HFFc6 (cell line): ENCODE measurements at places on chromosomes 3 and 15. TPM values are rescaled to one million over a fixed set of nuclear protein-coding genes. Genes with fewer than 3 reads are reported as not detected.
A peak's percentile ranks its signal among the peaks of the same experiment; 100 is the strongest.

- no peak for DNase-seq
- peaks cover 6% of the 10 kb centered on the region; the same call in 1 of the 2 replicates for H3K36me3 ChIP-seq
- no peak overlapping the region for H3K27ac ChIP-seq
- no peaks in the 10 kb centered on the region for H3K4me1 ChIP-seq
- H3K27me3 ChIP-seq = peaks cover 1% of the 10 kb centered on the region; the same call in 1 of the 2 replicates
Measured at GRCh38 chr3:111032677-111033076, 38.9 kb upstream of the NECTIN3 start.

GRCh38 chr15:36964626-36965025, 135.7 kb downstream of the MEIS2 start:
- H3K4me1 ChIP-seq = peaks cover 18% of the 10 kb centered on the region
- no peak overlapping the region for H3K4me3 ChIP-seq
- DNase-seq = no peak
- no peaks in the 10 kb centered on the region for H3K27me3 ChIP-seq
- H3K36me3 ChIP-seq = 0 out of 2 replicates have a peak, but pooled peaks cover 3% of the 10 kb centered on the region

GRCh38 chr3:138257986-138258385, 70.9 kb downstream of the ARMC8 start:
- no peak overlapping the region for H3K4me3 ChIP-seq
- H3K36me3 ChIP-seq = peaks cover 11% of the 10 kb centered on the region
- peaks cover 17% of the 10 kb centered on the region for H3K4me1 ChIP-seq
- no peak overlapping the region for H3K27ac ChIP-seq
- H3K27me3 ChIP-seq = no peaks in the 10 kb centered on the region; the same call in 1 of the 2 replicates

GRCh38 chr3:182436547-182436946, 356.8 kb upstream of the ATP11B start:
- H3K36me3 ChIP-seq = no peaks in the 10 kb centered on the region
- no peak overlapping the region for H3K27ac ChIP-seq
- no peaks in the 10 kb centered on the region; the same call in 1 of the 2 replicates for H3K27me3 ChIP-seq
- no peak for DNase-seq
- no peaks in the 10 kb centered on the region for H3K4me1 ChIP-seq
- no peak overlapping the region for H3K4me3 ChIP-seq

DNA sequence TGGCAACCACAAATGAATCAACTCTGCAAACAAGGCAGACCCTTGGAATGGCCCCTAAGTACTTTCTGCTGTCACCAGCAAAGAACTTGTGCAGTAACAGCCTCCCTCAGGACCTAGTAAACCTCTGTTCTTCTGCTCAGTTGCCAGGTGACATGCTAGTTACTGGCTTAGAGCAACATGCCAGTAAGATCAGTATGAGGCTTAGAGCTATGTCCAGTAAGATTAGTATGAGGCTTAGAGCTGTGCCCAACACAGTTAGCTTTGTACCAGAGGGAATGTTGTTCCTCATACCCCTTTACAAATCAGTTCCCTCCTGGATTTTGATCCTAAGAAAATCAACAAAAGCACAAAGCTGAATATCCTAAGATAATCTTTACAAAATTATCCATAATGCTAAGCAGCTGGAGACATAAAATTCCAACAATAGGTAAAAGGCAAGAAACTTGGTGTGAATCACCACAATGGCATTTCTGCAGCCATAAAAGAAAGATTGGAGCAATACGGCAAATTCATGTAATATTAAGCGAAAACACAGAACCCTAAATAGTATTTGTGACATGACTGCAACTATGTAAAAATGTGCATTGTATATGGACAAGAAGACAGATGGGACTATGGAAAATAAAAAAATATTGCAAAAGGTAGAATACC, 107.3 kb upstream of the LPP start:
- DNase-seq = peak; percentile 11
- H3K4me1 ChIP-seq = peaks cover 42% of the 10 kb centered on the region
- H3K27me3 ChIP-seq = no peaks in the 10 kb centered on the region; the same call in 1 of the 2 replicates
- no peak overlapping the region for H3K27ac ChIP-seq

- H3K36me3 ChIP-seq = no peaks in the 10 kb centered on the region
- no peak overlapping the region for H3K27ac ChIP-seq
- no peaks in the 10 kb centered on the region; the same call in 1 of the 2 replicates for H3K27me3 ChIP-seq
- no peak overlapping the region for H3K4me3 ChIP-seq
- DNase-seq = no peak
- peaks cover 17% of the 10 kb centered on the region for H3K4me1 ChIP-seq
Measured at GRCh38 chr3:31241533-31241932, 291.2 kb upstream of the STT3B start.

GRCh38 chr15:96336108-96336595, 5.7 kb downstream of the NR2F2 start:
- peak overlapping the region; percentile 94 for H3K4me3 ChIP-seq
- H3K27me3 ChIP-seq = peaks cover 31% of the 10 kb centered on the region
- peaks cover 96% of the 10 kb centered on the region for H3K36me3 ChIP-seq
- DNase-seq = no peak

DNA sequence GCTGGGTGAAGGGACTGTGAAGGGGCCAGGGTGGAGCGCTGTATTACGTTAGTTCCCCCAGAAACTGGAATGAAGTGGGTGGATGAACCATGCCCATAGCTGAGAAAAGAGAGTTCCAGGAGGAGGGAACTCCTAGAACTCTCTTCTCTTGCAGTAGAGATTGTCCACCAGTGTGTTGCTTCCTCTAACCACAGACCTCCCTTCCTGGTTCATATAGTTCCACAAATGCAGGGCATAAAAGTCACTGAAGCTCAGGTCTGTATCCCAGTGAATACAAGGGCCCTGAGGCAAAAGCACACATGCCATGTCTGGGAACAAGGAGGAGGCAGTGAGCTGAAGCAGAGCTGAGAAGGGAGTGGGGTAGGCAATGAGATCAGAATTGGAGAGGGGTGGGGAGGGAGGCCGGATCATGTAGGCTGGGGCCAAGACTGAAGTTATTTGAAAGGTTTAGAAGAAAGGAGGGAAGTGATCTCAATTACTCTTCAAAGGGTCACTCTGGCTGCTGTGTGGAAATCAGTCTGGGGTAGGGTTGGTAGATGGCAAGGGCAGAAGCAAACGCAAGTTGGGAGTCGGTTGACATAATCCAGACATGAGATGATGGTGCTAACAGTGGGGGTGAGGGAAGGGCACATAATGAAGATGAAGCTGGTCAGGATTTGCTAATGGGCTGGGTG, 6.5 kb downstream of the A4GNT start:
- H3K27me3 ChIP-seq = peaks cover 1% of the 10 kb centered on the region; the same call in 1 of the 2 replicates
- no peaks in the 10 kb centered on the region; the same call in 1 of the 2 replicates for H3K36me3 ChIP-seq
- H3K27ac ChIP-seq = peak overlapping the region; percentile 38
- H3K4me1 ChIP-seq = peaks cover 26% of the 10 kb centered on the region
- H3K4me3 ChIP-seq = peak overlapping the region; percentile 2

GRCh38 chr3:73137736-73138403, 76.4 kb downstream of the EBLN2 start:
- H3K36me3 ChIP-seq = no peaks in the 10 kb centered on the region
- H3K4me1 ChIP-seq = no peaks in the 10 kb centered on the region
- H3K27ac ChIP-seq = no peak overlapping the region
- peaks cover 12% of the 10 kb centered on the region for H3K27me3 ChIP-seq
- no peak overlapping the region for H3K4me3 ChIP-seq

GRCh38 chr3:24198728-24199127, 253.6 kb downstream of the NR1D2 start:
- no peaks in the 10 kb centered on the region for H3K36me3 ChIP-seq
- H3K4me3 ChIP-seq = no peak overlapping the region
- no peak for DNase-seq
- no peak overlapping the region for H3K27ac ChIP-seq

DNA sequence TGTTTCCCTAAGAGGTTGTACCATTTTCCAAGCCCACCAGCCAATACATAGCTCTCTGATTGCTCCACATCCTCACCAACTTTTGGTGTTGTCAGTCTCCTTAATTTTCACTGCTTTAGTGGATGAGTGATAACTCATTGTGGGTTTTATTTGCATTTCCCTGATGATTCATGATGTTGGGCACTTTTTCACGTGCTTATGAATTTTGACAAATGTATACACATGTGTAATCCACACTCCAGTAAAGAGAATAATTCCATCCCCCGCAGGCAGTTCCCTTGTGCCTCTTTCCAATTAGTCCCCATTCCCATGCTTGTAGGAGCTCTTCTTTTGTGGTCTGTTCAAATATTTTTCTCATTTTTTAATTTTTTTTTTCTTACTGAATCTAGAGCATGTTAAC, 52.4 kb downstream of the ANP32A start:
- H3K27me3 ChIP-seq = peaks cover 9% of the 10 kb centered on the region
- H3K4me3 ChIP-seq = no peak overlapping the region
- peak; percentile 55 for DNase-seq
- no peaks in the 10 kb centered on the region for H3K36me3 ChIP-seq
- peaks cover 11% of the 10 kb centered on the region for H3K4me1 ChIP-seq
- H3K27ac ChIP-seq = no peak overlapping the region

DNA sequence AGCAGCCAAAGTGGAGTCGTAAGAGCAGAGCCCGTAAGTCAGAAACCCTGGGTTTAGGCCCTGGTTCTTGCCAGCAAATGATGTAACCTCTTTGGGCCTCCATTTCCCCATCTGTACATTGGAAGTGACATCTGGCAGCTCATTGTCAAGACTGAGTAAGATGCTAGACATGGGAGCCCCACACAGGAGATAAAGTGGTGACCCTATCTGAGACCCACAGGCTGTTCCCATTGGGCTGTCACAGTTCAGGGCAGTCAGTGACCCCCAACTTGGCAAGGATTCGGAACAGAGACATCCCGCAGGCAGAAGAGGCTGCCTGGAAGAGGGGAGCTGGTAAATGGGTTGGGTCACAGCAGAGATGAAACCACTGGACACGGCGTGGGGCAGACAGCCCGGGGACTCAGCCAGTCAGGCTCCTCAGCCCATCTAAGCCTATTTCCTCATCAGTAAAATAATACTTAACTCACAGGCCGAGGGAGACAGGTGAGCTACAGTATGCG, 1.8 kb downstream of the CLN6 start:
- H3K36me3 ChIP-seq = peaks cover 14% of the 10 kb centered on the region; the same call in 1 of the 2 replicates
- DNase-seq = no peak
- H3K27ac ChIP-seq = peak overlapping the region; percentile 40
- H3K4me1 ChIP-seq = peaks cover 41% of the 10 kb centered on the region

DNA sequence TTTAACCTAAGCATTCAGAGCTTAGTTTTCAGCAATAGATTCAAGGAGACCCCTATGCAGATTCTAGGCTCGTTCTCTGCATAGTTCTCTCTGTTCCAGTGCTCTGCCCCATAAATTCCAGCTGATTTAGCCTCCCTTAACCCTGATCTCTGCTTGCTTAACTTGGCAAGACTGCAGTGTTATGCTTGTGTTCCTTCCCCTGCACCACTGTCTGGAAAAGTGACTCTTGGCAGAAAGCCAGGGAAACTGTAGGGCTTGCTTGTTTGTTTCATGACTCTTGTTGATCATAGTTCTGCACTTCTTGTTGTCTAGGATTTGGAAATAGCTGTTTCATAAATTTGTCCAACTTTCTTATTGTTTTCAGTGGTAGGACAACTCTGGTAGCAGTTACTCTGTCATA, 40.1 kb downstream of the ANAPC13 start:
- H3K27me3 ChIP-seq = no peaks in the 10 kb centered on the region
- peak overlapping the region; percentile 54 for H3K27ac ChIP-seq
- peak overlapping the region; percentile 4; the same call in 1 of the 2 replicates for H3K4me3 ChIP-seq
- H3K36me3 ChIP-seq = peaks cover 14% of the 10 kb centered on the region; the same call in 1 of the 2 replicates
- DNase-seq = peak; percentile 46
- peaks cover 73% of the 10 kb centered on the region for H3K4me1 ChIP-seq

DNA sequence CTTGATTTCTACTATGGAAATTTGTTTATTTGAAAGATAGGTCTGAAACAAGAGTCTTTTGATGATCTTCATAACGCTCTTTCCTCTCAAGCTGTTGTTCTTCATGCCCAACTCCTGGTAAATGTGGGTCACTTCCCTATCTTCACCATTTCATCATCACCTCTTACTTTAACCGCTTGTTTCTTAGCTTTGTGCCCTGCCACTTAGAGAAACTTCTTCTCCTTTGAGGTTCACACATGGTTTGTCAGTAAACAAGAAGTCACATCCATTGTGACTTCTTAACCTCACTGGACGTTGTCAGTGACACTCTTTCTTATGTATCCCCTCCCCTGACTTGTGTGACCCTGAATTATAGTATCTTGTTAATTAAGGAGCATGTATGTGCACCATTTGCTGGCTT, 16.9 kb upstream of the P2RY13 start:
- H3K27me3 ChIP-seq = peaks cover 3% of the 10 kb centered on the region
- no peaks in the 10 kb centered on the region for H3K36me3 ChIP-seq
- DNase-seq = no peak
- H3K4me3 ChIP-seq = peak overlapping the region; percentile 79
- H3K4me1 ChIP-seq = peaks cover 11% of the 10 kb centered on the region

DNA sequence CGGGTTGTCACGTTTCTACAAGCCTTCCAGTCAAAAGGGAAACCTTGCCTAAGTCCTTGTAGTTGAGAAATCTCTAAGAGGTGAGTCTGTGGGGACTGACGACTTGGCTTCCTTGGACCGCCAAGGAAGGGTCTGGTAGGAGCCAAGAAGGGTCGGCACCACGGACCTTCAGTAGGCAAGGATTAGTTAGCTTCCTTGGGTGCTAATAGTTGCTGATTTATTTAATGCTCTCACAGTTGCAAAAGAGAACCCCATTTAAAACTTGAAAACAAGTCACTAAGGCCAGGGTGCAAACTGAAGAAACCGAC, 361 bp upstream of the LCMT2 start:
- peaks cover 15% of the 10 kb centered on the region; the same call in 1 of the 2 replicates for H3K36me3 ChIP-seq
- H3K4me3 ChIP-seq = peak overlapping the region; percentile 94

DNA sequence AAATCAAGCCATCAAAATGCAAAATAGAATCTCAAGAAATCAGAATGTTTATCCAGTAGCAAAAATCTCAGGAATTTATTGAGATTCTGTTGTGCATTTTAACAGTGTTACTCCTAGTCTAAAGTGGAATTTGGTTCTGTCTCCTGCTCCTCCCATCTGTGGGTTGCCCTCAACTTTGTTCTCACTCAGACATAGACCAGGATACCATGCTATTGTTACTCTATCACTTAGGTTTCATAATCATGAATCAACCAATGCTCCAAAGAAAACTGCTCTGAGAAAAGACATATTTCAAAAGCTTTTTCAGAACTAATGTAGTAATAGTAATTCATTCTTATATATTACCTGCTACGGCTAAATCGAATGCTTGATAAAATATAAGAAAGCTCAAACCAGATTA, 274.7 kb downstream of the RBMS3 start:
- no peak overlapping the region for H3K27ac ChIP-seq
- DNase-seq = peak; percentile 8
- no peak overlapping the region for H3K4me3 ChIP-seq
- H3K27me3 ChIP-seq = no peaks in the 10 kb centered on the region
- H3K36me3 ChIP-seq = peaks cover 6% of the 10 kb centered on the region; the same call in 1 of the 2 replicates

DNA sequence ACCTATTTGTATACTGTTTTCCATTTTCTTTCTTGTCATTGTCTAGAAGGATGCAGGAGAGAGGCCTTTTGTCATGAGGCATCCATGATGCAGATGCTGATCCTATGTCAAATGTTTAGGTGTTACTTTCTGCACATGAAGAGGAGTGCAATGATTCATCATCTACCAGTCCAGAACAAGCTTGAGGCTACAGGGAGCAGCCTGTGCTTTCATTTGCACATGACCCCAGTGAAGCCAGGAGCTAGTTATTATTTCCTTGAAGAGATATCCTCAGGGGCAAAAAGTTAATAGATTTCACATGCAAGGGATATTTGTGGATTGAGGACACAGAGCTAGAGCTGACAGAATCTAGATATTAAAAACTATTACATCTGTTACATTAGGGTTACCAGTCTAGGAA, 204.4 kb upstream of the TGFBR2 start:
- H3K36me3 ChIP-seq = 0 out of 2 replicates have a peak, but pooled peaks cover 5% of the 10 kb centered on the region
- no peaks in the 10 kb centered on the region for H3K27me3 ChIP-seq
- peak overlapping the region; percentile 52 for H3K27ac ChIP-seq
- H3K4me3 ChIP-seq = no peak overlapping the region
- H3K4me1 ChIP-seq = peaks cover 45% of the 10 kb centered on the region

GRCh38 chr3:43259626-43260025, 26.7 kb upstream of the SNRK start:
- peaks cover 29% of the 10 kb centered on the region for H3K27me3 ChIP-seq
- H3K36me3 ChIP-seq = no peaks in the 10 kb centered on the region
- no peak overlapping the region for H3K27ac ChIP-seq
- no peak for DNase-seq

MORC1 gene
- not detected in 3 replicates for total RNA-seq

SUCNR1 gene
- not detected in 2 replicates for total RNA-seq

CPNE4 gene
- not detected in 3 replicates for total RNA-seq

ARNT2 gene
- 2.4 to 15.1 TPM (median 3.7 TPM) in 3 replicates for total RNA-seq

LYZL4 gene
- total RNA-seq = not detected in 3 replicates

HCLS1 gene
- 0.69 to 5.1 TPM (median 1.1 TPM) in 3 replicates for total RNA-seq
